Left ventricle myocardium superior (tissue), 1 donor: ENCODE measurements at places on chromosomes 5 and 9. TPM values are rescaled to one million over a fixed set of nuclear protein-coding genes. Genes with fewer than 3 reads are reported as not detected.

The IL12B gene
- total RNA-seq, result not detected

The UNC5A gene
- total RNA-seq, result 0.22 TPM

The TAF1L gene
- not detected for total RNA-seq

The QRFP gene
- not detected for total RNA-seq

The MEF2C gene
- total RNA-seq, result 51.4 TPM

The EFNA5 gene
- total RNA-seq, result 36.4 TPM

The ESM1 gene
- not detected for total RNA-seq

The MARCOL gene
- total RNA-seq, result not detected

The PCDHGB4 gene
- total RNA-seq, result 5.4 TPM

DNA sequence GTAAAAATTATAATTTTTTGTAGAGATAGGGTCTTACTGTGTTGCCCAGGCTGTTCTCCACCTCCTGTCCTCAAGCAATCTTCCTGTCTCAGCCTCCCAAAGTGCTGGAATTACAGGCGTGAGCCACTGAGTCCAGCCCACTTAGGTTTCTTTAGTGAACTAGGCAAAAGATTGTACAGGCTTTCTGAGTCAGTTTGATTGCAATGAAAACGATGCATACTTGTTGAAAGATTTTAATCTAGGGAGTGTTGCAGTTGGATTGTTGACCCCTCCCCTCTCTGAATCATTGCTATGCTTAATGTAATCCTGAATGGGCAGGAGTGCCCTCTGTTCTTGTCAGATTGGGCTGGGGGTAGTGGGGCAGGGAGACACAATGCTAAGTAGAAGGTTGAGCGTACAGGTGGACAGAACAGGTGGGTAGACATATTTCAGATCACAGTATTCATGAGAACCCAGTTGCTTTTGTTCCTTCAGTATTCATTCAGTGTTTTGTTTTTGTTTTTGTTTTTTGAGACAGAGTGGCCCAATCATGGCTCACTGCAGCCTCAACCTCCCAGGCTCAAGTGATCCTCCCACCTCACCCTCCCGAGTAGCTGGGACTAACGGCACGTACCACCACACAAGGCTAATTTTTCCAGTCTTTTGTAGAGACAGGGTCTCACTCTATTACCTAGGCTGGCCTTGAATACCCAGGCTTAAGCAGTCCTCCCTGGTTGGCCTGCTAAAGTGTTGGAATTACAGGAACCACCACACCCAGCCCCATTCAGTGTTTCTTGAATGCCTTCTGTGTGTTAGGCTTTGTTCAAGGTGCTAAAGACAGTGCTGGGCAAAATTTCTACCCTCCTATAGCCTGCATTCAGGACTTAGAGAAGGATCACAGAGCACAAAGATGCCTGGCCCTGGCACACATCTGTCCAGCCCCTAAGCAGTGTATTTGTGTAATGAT is 70.1 kb downstream of the KIAA1958 start:
- DNase-seq, result no peak

DNA sequence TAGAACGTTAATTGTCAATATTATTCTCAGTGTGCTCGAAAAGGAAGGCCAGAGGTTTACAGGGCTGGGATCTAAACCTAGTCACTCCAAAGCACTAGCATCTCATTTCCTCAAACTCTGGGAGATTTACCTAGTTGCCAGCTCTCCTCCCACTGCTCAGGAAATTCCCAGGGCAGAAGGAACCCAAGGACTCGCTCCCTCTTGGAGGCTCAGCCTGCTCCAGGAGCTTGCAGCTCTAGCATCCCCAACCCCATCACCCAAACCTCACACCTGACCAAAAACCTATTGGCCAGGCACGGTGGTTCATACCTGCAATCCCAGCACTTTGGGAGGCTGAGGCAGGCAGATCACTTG is 26.0 kb downstream of the SERINC5 start:
- DNase-seq, result no peak

GRCh38 chr5:79590396-79590999 is 21.7 kb upstream of the TENT2 start:
- DNase-seq, result no peak

DNA sequence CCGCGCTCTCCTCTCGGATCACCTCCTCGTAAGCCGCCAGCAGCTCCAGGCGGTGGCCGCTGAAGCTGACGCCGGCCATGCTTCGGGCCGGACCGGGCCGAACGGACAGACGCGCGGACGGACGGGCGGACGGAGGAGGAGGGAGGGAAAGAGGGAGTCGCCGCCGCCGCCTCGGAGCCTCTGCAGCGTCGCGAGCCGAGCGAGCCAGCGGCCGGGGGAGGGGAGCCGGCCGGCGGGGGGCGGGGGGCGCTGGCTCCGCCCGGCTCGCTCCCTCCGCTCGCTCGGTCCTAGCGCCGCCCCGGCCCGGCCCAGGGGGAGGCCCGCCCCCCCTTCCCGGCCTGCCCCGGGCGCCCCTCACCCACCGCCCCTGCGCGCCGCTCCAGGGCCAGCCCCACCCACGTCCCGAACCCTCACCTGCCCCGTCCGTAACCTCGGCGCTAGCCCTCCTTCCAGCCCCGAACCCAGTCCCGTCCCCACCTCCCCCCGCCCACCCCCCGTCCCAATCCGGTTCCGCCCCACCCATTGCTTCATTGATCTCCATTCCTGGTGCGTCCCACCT is at the start of gene DBN1:
TSS of gene DBN1 (minus strand) at position 192 of the 559 bp plus-strand sequence. CDS start at position 79, 113 bp downstream.
- peak; percentile 75 for DNase-seq

- no peak for DNase-seq
Observed at GRCh38 chr5:173751266-173751600, 134.8 kb upstream of the BOD1 start.

GRCh38 chr9:21904776-21905175 is 89.4 kb downstream of the CDKN2A start:
- DNase-seq, result no peak

DNA sequence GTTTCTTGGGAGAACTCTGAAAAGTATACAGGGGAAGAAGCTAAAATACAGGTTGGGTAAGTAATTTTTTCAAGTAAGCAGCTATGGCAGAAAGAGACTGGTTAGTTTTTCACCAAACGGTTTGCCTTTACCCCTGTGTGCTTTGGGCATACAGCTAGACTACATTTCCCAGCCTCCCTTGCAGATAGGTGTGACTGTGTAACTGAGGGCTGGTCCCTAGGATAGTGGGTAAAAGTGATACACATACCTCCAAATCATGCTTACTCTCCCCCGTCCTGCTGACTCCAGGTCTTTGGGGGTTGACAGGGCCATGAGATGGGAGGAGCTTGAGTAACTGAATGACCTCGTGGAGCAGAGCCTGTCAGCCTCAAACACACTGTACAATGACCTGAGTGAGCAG is 208.6 kb upstream of the GDNF start:
- no peak for DNase-seq

DNA sequence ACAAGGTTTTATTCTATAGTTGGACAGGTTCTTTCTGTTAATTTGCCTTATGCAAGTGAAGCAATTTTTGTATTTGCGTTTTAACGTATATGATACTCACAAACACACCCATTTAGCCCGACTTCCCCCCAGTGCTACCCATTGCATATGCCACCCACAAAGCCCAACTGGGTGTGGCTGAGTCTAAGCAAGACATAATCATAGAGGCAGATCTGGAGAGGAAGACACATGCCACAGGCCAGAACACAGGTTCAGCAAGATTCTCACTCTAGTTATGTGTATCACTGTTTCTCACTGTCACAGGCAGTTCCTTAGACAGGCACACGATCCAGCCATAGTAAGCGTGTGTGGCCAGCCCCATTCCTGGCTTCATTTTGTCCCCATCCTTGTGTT is 29.0 kb upstream of the PUM3 start:
- DNase-seq, result no peak

- DNase-seq, result no peak
Observed at GRCh38 chr9:129701549-129701948, 36.1 kb downstream of the PRRX2 start.

GRCh38 chr5:21219251-21219650 is 1231.3 kb upstream of the CDH18 start:
- DNase-seq, result no peak
